KBM-7 (cell line): ENCODE measurements at places on chromosomes 1 and 21.
A peak's percentile ranks its signal among the peaks of the same experiment; 100 is the strongest.

DNA sequence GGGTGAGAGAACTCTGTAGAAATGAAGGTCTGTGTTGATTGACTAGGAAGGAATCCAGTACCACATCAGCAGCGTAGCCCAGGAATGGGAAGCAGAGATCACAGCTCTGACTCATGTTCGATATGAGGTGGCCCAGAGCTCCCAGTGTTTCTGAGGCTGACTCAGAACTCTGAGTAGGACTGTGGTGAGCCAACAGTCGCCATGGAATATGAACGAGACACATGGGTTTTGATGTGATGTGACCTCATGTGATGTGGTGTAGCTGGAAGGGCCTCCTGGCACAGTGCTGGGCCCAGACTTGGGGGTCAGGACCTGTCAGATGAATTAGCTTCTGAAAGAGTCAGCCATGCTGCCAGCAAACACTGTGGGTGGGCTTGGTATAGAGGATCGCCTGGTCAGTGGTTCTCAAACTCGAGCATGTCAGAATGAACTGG, 237.0 kb downstream of the MRPL39 start:
- no peak for DNase-seq

- DNase-seq: no peak
Measured at GRCh38 chr1:1892079-1892762, 1.3 kb upstream of the GNB1 start.

- no peak for DNase-seq
Measured at GRCh38 chr1:196527919-196528318, 80.3 kb downstream of the KCNT2 start.

DNA sequence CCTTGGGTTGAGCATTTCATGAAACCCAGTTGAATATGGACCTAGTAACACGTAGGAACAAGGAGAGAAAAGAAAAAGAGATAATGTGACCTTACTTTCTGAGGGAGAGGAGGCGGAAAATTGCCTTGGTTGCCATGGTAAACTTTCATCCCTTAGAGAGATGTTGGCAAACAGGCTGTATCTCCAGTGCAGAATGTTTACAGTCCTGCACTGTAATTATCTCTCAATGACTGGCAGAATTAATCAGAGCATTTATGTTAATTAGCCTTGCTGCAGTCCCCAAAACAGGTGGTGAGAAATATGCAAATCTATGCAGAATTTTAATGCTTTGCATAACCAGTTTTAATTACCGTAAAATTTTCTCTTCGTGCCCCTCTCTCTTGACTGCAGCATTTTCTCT, 147.3 kb downstream of the CD247 start:
- no peak for DNase-seq

DNA sequence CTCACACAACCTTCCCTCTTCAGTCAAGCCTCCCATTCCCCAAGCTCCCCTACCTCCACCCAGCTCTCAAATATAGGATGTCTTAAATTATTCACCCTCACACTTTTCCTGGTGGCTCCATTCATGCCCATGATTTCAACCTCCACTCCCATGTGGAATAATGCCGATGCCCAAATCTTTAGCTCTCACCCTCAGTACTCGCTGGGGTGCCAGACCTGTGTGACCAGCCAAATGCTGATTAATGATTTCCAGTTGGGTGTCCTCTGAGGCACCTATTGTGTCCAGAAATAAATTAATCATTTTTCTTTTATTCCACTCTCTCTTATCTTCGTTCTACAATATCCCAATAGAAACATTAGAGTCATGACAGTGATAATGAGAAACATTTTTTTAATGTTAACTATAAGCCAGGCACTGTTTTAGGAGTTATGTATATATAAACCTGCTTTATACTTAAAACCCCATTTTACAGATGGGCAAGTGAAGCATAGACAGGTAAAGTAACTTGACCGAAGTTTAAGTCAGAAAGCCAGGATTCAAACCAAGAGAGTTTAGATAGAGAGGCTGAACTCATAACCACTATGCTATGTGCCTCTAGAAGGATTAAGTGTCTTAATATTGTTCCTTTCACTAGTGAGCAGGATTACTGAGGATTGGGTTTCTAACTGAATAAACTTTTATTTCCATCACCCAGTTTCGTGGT, 209.7 kb downstream of the DUSP10 start:
- DNase-seq: no peak

GRCh38 chr1:50742523-50742922, 217.5 kb downstream of the FAF1 start:
- DNase-seq: no peak

GRCh38 chr1:110337704-110338308, 1.4 kb upstream of the RBM15 start:
- no peak for DNase-seq

- peak; percentile 67 for DNase-seq
Measured at GRCh38 chr1:33361532-33362235, 40.8 kb upstream of the A3GALT2 start.

DNA sequence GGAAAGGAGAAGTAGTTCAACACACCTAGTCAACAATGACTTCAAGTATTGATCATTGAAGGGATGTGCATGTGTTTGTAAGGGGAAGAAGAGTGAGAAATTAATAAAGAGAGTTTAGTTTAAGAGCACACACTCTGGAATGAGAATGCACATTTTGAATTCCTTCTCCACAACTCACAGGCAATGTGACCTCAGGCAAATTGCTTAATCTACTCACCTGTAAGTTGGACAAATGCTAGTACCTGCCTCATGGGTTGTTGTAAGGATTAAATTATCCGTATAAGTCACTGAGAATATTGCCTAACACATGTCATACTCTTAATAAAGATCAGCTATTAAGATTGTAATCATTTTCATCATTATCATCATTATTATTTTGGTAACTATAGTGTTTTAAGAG, 204.0 kb upstream of the NFIA start:
- no peak for DNase-seq

- peak; percentile 72 for DNase-seq
Measured at GRCh38 chr1:212285685-212286555, 710 bp downstream of the PPP2R5A start.

DNA sequence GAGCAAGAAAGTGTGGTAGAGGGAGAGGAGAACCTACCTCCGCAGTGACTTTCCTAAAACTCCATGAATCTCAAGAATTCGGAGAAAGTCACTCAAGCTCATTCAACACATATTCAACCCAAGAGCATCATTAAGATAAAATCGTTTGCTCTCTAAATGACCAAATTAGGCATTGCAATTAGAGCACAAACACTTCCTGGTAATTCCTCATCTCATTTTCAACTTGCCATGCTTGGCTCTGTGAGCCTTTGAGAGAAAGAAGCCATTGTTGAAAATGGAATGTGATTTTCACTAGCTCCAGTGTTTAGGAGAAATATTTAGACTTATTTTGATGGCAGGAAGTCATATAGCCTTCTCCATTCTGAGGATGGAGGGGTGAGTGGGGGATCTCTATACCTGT, 52.5 kb downstream of the KAZN start:
- no peak for DNase-seq

DNA sequence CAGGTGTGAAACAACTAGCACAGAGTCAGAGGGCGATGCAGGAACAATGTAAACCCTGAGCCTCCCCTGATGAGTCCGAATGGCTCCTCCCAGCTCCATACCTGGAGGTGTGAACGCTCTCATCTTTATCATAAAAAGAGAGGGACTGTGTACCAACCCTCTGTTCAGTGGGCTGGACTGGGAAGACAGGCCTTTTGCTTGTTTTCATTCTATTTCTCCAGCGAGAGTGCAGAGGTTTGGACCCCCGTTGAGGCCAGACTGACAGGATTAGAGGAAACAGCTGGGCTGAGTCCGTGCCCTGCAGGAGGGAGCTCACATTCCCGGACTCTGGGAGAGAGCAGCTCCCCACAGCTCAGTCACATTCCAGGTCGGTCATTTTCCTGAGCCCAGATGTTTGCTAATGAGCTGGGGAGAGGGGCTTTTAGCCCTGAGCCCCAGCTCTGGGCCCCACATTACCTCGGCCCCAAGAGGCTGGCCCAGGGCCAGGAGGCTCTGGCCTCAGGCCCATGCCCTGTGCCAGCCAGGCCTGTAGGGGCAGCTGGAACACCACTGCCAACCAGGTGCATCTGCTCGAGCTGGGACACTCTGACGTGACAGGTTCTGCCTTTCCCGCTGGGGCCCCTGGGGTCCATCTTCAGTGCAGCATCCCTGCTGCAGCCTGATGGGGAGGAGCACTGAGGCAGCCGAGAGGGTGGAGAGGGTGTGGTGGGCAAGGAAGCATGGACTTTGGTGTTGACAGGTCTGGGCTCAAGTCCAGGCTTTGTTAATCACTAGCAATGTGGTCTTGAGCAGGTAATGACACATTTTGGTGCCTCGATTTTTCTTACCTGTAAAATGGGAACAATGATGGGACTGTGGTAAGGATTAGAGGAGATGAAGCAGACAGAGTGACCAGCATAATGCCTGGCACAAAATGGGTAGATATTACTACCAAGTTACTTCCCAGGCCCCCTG, 3.5 kb upstream of the NBL1 start:
- DNase-seq: no peak

DNA sequence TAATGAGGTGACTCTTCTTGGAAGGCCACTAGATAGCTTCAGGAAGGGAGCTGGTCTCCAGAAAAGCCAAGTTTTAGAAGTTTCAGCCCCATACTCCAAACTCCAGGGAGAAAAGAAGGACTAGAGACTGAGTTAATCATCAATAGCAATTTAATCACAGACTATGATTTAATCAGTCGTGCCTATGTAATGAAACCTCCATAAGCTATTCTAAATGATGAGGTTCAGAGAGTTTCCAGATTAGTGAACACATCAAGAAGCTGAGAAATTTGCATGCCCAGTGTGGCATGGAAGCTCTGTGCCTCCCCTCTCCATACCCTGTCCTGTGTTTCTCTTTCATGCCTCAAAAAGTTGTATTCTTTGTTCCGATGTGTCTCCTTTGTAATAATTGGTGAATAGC, 49.2 kb upstream of the CCDC190 start:
- no peak for DNase-seq

GRCh38 chr1:209749670-209750323, 6.1 kb upstream of the TRAF3IP3 start:
- no peak for DNase-seq

DNA sequence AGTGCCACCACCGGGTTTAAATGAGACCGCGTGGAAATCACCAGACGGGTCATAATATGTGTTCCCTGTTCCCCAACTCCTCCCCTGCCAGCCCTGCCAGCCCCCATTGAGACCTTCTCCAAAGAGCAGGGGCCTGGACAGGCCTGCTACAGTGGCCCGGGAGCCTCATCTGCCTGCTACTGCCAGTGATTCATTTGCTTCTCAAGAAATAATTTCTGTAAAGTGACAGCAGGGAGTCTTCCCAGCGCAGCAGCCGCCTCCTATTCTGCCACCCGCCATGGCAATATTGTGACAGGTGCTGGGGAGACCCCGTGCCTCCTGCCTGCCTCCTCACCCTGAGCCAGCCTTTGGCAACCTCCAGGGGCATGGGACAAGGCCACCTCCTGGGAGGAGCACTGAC, 8.9 kb downstream of the IFFO2 start:
- DNase-seq: no peak

GRCh38 chr1:29237129-29237821, 953 bp downstream of the PTPRU start:
- DNase-seq: peak; percentile 65

- peak; percentile 76 for DNase-seq
Measured at GRCh38 chr1:157193702-157194391, 55.7 kb upstream of the ETV3 start.

GRCh38 chr1:237267743-237268142, 225.8 kb downstream of the RYR2 start:
- no peak for DNase-seq

- no peak for DNase-seq
Measured at GRCh38 chr1:30427545-30427944, 295.8 kb downstream of the MATN1 start.

- DNase-seq: no peak
Measured at GRCh38 chr1:174049514-174049913, 27.4 kb upstream of the RC3H1 start.

GRCh38 chr1:234707641-234708040, 97.7 kb upstream of the IRF2BP2 start:
- no peak for DNase-seq

- no peak for DNase-seq
Measured at GRCh38 chr21:46098303-46099141, 610 bp downstream of the COL6A2 start.

- DNase-seq: no peak
Measured at GRCh38 chr21:44773291-44773932, 28.2 kb downstream of the UBE2G2 start.

DNA sequence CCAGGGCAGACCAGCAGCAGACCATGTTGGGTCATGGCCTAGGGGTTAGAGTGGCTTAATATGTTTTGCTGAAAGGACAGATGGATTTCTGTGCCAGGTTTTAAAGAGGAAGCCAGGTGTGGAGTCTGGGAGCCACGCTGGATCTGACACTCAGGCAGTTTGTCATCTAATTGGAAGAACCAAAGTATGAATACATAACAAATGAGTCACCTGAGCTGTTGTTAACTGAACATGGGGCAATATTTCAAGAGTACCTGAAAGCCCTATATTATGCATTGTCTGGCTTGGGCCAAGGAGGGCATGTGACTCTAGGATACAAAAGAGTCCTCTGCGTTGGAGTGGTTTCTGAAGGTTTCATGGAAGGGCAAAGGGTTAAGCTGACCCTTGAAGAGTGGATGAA, 70.6 kb downstream of the LMO4 start:
- DNase-seq: no peak

GRCh38 chr21:40152476-40152875, 285.2 kb downstream of the PCP4 start:
- DNase-seq: no peak

- DNase-seq: no peak
Measured at GRCh38 chr1:22056936-22057335, 4.4 kb downstream of the CDC42 start.

DNA sequence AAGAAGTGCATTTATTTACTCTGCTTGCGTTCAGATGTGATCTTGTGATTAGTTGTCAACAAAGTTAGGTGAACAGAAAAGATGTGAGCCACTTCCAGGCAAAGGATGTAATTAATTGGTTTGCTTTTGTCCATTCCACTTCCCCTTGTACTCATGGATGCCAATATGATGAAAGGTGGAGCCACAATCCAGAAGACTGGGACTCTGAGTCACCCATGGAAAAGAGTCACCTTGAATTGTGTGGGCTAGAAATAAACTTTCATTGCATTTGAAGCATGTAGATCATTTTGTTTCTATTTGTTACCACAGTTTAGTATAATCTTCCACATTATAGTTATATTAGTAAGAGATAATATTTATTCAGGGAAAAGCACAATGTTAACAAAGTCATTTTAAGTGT, 684.2 kb downstream of the LTN1 start:
- no peak for DNase-seq

DNA sequence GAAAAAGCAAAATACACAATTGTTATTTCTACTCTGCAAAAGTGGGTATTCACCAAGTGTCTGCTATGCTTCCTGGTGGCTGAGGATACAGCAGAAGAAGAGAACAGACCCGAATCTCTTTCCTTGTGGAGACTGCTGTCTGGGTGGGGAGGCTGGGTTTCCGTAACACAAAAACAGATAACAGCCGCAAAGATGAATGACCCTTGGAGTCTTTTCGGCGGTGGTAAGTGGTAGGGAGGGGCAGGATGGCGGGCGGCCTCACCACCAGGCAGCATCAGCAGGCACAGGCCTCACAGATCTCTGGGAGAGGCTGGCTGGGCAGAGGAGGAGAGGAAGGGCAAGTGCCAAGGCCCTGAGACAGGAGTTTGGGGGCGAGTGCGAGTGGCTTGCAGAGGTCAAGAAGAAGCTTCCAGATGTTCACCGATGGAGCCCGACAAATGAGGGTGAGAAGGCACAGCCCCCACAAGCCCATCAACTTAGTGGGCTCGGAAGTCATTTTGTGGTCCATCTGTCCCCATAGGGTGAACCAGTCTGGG, 164.2 kb downstream of the RHOU start:
- no peak for DNase-seq

- no peak for DNase-seq
Measured at GRCh38 chr1:1892763-1893120, 1.9 kb upstream of the GNB1 start.
